Fibroblast of mammary gland (primary cell): ENCODE measurements at places on chromosomes 1 and 21.

DNA sequence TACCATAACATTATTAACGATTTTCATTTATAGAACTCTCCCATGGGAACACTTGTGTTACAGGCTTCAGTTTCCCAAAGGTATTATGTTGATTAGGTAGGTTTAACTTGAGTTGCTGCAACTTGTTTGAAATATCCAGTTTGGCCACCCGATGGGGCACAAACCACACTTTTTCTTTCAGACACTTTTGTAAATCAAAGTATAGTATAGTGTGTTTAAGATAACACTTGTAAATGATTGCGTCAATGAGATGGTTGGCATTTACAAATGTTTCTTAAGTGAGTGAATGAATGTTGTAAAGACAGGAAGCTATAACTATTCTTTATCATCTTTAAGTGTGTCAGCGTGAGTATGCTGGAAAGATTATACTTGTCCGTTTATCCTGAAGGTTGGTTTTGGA lies 4.3 kb downstream of the XPR1 start:
- DNase-seq, result peak; percentile 31

- no peak for DNase-seq
Measured at GRCh38 chr1:88104886-88105285, 579.2 kb upstream of the PKN2 start.

DNA sequence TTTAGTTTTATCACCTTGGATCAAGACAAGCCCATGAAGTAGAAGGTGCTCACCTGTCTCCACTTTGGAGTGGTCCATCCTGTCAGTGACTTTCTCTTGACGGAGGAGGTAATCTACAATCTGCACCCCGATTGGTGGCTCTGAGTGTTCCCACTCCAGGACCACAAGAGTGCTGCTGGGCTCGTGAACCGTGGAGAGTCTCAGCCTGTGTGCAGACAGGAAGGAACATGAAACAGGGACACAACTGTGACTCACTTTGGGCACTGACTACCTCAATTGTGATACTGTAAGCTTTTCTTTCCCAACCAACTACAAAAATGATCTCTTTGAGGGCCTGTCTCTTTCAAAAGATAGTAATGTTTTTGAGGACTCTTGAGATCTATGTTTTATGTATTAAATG lies 280.2 kb downstream of the ASTN1 start:
- DNase-seq, result peak; percentile 5

GRCh38 chr1:99682291-99682751 lies 36.4 kb downstream of the PALMD start:
- DNase-seq, result peak; percentile 77

- DNase-seq, result no peak
Measured at GRCh38 chr1:160748878-160749269, 9.8 kb downstream of the SLAMF7 start.

GRCh38 chr21:17794518-17795145 lies 24.5 kb downstream of the C21orf91 start:
- DNase-seq, result no peak

DNA sequence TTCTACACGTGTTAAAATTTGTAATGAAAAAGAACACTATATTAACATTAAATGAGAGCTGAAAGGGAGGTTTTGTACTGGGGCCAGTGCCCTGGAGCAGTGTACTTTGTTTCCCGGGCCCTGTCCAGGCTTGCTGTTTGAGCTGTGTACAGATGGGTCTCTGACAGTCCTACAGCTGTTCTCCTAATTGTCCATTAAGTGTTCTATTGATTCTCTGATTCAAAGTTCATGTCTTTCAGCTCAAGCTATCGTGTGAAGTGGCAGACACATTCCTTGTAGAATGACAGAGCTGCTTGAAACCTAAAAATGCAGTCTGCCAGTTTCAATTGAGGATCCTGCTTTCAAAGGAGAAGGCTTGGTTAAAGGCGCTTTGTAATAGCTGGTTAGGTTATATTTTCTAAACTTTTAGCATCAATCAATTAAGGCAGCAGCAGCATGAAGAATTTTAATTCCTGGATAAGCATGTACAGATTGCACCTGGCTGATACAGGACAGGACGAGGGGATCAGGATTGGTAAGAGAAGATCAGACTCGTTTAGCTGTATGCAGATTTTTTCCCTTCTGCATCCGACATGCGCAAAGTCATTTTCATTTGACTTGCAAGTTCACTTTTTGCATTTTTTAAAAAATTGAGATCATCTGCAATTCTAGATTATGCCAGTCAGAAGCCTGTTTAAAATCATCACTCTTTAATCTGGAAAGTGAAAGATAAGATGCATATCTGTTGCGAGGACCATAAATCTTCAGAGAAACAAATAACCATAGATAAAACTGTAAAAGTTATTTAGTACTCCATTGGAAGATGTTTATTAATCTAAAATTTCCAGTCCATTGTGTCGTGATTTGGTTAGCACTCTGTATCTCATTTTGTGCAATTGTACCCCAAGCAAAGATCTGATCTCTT lies 98.5 kb downstream of the ATG4C start:
- no peak for DNase-seq

DNA sequence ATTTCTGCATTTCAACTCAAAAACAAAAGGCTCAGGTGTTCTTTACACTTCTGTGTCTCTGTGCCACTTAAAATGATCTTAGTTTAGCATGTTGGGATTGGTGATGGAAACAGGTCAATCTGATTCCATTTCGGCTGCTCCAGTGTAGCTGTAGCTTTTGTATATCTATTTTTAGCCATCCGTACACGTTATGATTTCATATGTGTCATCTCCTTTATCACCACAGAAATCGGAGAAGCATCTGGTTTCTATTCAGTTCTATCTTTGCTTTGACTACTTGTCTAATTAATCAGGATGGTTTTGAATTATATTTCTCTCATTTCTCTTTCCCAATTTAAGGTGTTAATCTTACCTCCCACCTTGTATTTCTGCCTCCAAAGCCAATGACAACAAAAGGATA lies 41.1 kb downstream of the RGS21 start:
- DNase-seq, result no peak

GRCh38 chr21:31654340-31654739 lies 5.2 kb upstream of the SOD1 start:
- no peak for DNase-seq

DNA sequence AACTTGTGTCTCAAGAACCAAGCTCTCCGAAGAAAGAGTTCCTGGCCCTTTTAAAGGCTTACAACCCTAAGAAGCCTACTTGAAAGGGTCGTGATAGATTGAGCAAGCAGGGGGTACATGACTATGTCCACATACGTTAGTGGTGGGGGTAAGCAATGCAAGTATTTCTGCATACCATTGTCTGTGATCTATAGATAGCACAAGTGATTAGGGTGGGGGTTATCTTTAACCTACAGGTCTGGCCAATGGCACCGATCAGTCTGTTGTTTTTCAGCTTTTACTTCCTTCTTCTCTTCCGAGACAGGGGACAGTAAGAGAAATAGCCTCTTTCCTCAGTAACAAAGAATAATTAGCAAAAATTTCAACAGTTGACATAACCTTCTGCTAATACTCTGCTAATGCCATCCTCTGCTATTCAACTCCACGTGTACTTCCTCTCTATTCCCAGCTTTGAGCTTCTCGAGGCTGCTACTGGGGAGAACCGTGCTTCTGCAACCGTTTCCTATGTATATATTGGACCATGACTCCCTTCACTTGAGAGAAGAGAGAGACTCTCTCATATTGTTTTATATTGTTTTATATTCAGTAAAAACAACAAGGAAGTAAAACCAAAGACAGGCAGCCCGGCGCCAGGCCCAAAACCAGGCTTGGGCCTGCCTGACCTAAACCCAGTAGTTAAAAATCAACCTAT lies 727.7 kb upstream of the NCAM2 start:
- DNase-seq, result no peak

GRCh38 chr1:165844933-165845332 lies 17.5 kb downstream of the UCK2 start:
- DNase-seq, result no peak

- no peak for DNase-seq
Measured at GRCh38 chr1:189921613-189922012, 556.1 kb downstream of the BRINP3 start.

DNA sequence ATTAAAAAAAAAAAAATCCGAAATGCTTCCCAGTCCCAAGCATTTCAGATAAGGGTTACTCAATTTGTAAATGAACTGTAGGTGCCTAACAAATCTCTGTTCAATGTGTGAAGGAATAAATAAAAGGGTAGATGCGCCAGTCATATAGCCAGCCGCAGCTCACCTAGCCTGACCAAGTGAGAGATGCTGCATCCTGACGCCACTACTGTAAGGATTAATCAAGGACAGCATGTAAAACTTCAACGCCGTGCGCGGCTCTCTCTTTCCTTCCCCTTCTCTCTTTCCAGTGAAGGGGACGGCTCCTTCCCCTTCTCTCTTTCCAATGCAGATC lies 441 bp downstream of the PPT1 start:
- DNase-seq, result no peak
